ENCODE measurements at places on chromosomes 2 and 18. TPM values are rescaled to one million over a fixed set of nuclear protein-coding genes. Genes with fewer than 3 reads are reported as not detected.

- no peak overlapping the region for H3K4me3 ChIP-seq
- DNase-seq: no peak
- H3K4me1 ChIP-seq: peaks cover 55% of the 10 kb centered on the region
- no peaks in the 10 kb centered on the region for H3K27me3 ChIP-seq
- peaks cover 2% of the 10 kb centered on the region for H3K36me3 ChIP-seq
Measured at GRCh38 chr2:85179541-85179940, 46.3 kb downstream of the TCF7L1 start.

DNA sequence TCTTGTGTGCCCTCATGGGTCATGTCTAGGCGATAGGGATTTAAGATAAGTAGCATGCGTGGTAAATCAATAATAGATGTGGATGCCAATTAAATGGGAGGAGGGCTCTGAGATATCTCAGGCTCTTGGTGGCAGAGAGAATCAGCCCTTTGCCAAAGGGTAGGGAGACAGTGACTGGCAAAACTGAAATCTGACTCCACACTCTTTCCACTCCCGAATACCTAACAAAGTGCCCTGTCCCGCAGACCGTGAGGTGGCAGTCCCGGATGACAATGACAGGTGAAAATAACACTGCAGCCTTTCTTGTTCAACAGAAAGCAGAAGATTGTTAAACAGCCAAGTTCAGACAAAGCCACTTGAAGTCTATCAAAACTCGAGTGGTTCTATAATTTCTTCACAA is 47.0 kb downstream of the C2orf76 start:
- no peaks in the 10 kb centered on the region for H3K36me3 ChIP-seq
- H3K27me3 ChIP-seq: no peaks in the 10 kb centered on the region
- H3K4me1 ChIP-seq: no peaks in the 10 kb centered on the region
- H3K4me3 ChIP-seq: no peak overlapping the region

DNA sequence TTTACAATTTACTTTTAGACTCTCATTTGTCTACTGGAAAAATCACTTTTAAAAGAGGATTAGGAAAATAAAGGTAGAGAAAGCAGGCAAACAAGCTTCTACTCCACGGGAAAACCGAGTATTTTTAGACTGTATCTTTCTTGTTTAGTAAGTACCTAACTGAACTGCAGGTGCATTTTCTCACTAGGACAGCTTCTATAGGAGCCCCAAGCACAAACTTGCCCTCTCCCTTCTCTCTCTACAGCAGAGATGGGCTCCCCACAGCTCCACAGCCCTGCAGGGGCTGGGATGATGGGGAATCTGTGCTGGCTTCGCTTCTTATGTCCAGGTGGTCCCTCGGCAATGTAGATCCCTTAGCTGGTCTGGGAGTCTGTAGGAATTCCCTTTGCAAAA is 16.2 kb downstream of the PSTPIP2 start:
- H3K4me1 ChIP-seq: no peaks in the 10 kb centered on the region
- DNase-seq: no peak
- no peak overlapping the region for H3K4me3 ChIP-seq
- H3K36me3 ChIP-seq: no peaks in the 10 kb centered on the region
- no peak overlapping the region for H3K27ac ChIP-seq

The ADCYAP1 gene
- total RNA-seq: 21.3 TPM

The C2orf66 gene
- 1.9 TPM for total RNA-seq

DNA sequence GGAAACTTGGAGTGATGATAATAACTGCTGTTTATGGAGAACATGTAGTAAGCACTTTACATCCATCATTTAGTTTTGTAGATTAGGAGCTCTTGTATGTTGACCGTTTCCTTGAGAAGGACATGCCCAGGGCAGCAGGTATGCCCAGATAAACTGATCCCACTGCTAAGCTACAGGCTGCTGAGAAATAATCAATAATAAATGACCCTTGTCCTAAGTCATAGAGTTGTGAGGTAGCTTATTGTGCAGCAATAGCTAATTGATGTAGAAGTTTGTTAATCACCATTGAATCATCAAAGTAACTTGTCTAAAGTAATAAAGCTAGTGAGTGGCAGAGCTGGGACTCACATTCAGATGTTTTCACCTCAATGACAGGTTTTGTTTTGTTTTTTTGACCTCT is 287.2 kb upstream of the CYRIA start:
- no peaks in the 10 kb centered on the region for H3K36me3 ChIP-seq
- H3K27me3 ChIP-seq: no peaks in the 10 kb centered on the region
- no peaks in the 10 kb centered on the region for H3K4me1 ChIP-seq
- H3K27ac ChIP-seq: no peak overlapping the region
- no peak overlapping the region for H3K4me3 ChIP-seq

GRCh38 chr2:156434461-156435291 is 1.5 kb upstream of the GPD2 start:
- peaks cover 12% of the 10 kb centered on the region for H3K4me1 ChIP-seq
- DNase-seq: no peak
- no peaks in the 10 kb centered on the region for H3K27me3 ChIP-seq
- H3K27ac ChIP-seq: peak overlapping the region; percentile 88
- peak overlapping the region; percentile 77 for H3K4me3 ChIP-seq

- H3K27ac ChIP-seq: peak overlapping the region; percentile 69
- no peaks in the 10 kb centered on the region for H3K36me3 ChIP-seq
- H3K4me1 ChIP-seq: peaks cover 18% of the 10 kb centered on the region
- no peaks in the 10 kb centered on the region for H3K27me3 ChIP-seq
Measured at GRCh38 chr2:207113414-207113813, 52.3 kb downstream of the KLF7 start.

- H3K4me3 ChIP-seq: no peak overlapping the region
- H3K4me1 ChIP-seq: no peaks in the 10 kb centered on the region
- H3K27ac ChIP-seq: no peak overlapping the region
- H3K36me3 ChIP-seq: no peaks in the 10 kb centered on the region
- no peaks in the 10 kb centered on the region for H3K27me3 ChIP-seq
- DNase-seq: no peak
Measured at GRCh38 chr2:182586426-182586825, 129.6 kb upstream of the DNAJC10 start.

- H3K4me3 ChIP-seq: no peak overlapping the region
- no peaks in the 10 kb centered on the region for H3K4me1 ChIP-seq
- DNase-seq: no peak
- no peaks in the 10 kb centered on the region for H3K27me3 ChIP-seq
Measured at GRCh38 chr2:214533541-214533940, 122.7 kb downstream of the VWC2L start.

The CABYR gene
- total RNA-seq: 9.1 TPM

DNA sequence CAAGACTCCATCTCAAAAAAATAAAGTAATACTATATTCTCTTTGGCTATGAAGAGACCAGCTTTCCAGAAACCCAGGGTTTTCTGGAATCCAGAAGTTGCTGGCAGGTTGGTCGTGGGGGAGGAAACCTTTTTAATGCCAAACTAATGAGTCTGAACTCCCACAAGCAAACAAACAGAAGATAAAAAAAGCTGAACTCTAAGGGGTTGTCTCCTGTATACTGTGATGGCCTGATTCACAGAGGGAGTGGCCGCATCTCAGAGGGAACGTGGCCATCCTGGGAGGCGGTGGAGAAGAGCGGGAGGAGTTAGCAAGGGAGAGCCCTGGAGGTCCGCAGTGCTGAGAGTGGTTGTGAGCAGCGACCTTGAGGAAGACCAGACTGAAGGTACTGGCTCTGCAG is 36.1 kb downstream of the LIMS1 start:
- no peak overlapping the region for H3K27ac ChIP-seq
- no peaks in the 10 kb centered on the region for H3K36me3 ChIP-seq
- no peaks in the 10 kb centered on the region for H3K27me3 ChIP-seq
- no peaks in the 10 kb centered on the region for H3K4me1 ChIP-seq
- DNase-seq: no peak

GRCh38 chr2:174846218-174846617 is 81.9 kb upstream of the CHRNA1 start:
- no peaks in the 10 kb centered on the region for H3K27me3 ChIP-seq
- peak overlapping the region; percentile 7 for H3K4me3 ChIP-seq
- no peaks in the 10 kb centered on the region for H3K4me1 ChIP-seq
- peak; percentile 60 for DNase-seq
- no peak overlapping the region for H3K27ac ChIP-seq

DNA sequence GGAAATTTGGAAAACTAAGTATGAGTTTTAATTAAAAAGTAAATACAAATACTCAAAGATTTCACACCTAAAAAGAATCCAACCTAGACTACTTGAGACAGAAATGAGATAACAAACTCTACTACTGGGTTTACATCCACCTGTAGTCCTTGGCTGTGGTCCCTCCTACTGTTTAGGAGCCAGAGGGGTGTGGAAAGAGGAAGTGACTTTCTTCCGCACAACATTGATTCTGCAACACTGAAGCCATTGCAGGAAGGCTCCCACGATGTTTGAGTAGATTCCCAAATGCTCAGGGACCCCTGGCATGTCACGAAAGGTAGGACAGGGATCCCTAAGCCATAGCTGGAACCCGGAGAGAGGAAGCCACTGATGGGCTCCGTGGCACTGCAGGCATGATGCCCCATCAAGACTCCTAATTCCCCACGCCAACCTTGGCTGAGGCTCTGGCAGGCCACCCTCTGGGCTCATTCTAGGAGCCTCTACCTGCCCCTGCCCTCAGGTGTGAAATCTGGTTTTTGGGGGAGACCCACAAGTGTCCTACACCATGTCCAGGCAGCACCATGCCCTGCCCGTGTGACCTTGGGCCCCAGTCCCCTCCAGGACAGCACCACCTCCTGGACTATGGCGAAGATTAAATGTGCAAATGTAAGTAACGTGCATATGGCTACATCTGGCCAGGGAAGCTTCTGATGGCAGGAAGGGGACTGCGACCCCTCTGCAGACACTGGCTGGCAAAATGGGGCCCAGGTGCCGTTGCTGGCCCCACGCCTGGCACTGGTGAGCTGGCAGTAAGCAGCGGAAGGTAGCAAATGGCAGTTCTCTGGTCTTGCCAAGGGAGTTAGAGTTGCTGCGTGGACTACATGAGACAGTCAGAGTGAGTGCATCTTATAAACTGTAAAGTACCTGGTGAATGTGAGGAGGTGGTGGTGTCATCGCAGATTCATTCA is 38.2 kb upstream of the MAL start:
- no peak for DNase-seq
- H3K4me1 ChIP-seq: no peaks in the 10 kb centered on the region
- H3K27me3 ChIP-seq: peaks cover 3% of the 10 kb centered on the region
- H3K36me3 ChIP-seq: no peaks in the 10 kb centered on the region

DNA sequence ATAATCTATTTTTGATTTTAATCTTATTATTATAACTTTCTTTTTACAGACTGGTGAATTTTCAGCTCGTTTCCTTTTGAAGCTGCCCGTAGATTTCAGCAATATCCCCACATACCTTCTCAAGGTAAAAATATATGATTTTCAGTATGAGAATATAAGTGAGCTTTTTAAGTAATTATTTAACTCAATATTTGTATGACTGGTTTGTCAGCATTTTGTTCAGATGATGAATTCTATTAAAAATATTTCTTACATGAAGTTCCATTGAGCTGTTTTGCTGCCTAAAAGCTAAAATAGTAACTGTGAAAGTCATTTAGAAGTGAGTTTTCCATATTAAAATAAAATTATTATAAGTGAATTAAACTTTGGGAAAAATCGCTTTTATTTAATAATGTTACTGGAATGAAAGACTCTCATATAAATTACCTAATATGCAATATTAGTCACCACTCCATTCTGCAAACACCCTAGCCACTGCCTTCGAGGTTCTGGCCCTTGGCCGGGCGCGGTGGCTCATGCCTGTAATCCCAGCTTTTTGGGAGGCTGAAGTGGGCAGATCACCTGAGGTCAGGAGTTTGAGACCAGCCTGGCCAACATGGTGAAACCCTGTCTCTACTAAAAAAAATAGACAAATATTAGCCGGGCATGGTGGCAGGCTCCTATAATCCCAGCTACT is 155.3 kb downstream of the BABAM2 start:
- H3K4me1 ChIP-seq: no peaks in the 10 kb centered on the region
- H3K27ac ChIP-seq: no peak overlapping the region
- H3K36me3 ChIP-seq: no peaks in the 10 kb centered on the region

DNA sequence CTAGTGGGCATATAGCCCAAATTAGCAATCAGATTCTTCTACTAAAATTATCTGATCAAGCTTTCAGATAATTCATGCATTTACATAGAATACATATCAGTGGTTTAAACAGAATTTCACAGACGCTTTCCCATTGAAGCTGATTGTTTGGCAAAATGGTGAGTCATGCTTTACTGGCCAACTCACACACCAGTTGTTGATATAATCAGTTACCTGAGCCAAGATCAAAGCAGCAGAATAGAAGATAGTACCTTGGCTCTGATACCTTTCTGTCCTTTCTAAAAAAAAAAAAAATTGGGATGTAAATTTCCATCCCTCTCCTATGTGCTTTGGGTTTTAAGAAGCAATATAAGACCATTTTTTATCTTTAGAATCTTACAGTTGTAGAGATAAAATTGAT is 178.0 kb downstream of the MCFD2 start:
- no peak overlapping the region for H3K27ac ChIP-seq
- H3K4me1 ChIP-seq: no peaks in the 10 kb centered on the region
- no peak for DNase-seq
- H3K27me3 ChIP-seq: no peaks in the 10 kb centered on the region
- no peak overlapping the region for H3K4me3 ChIP-seq

GRCh38 chr2:176733698-176734430 is 464.6 kb downstream of the MTX2 start:
- no peak for DNase-seq
- no peaks in the 10 kb centered on the region for H3K4me1 ChIP-seq
- H3K4me3 ChIP-seq: no peak overlapping the region
- H3K36me3 ChIP-seq: no peaks in the 10 kb centered on the region

GRCh38 chr18:25875551-25876240 is 214.7 kb downstream of the SS18 start:
- H3K4me1 ChIP-seq: peaks cover 6% of the 10 kb centered on the region
- H3K36me3 ChIP-seq: no peaks in the 10 kb centered on the region
- H3K27me3 ChIP-seq: no peaks in the 10 kb centered on the region
- peak overlapping the region; percentile 15 for H3K27ac ChIP-seq

- no peak overlapping the region for H3K27ac ChIP-seq
- DNase-seq: no peak
- H3K4me1 ChIP-seq: no peaks in the 10 kb centered on the region
- no peak overlapping the region for H3K4me3 ChIP-seq
- no peaks in the 10 kb centered on the region for H3K36me3 ChIP-seq
Measured at GRCh38 chr2:47735136-47735869, 47.6 kb upstream of the MSH6 start.

- no peaks in the 10 kb centered on the region for H3K4me1 ChIP-seq
- DNase-seq: no peak
- H3K36me3 ChIP-seq: no peaks in the 10 kb centered on the region
- no peak overlapping the region for H3K4me3 ChIP-seq
- H3K27ac ChIP-seq: no peak overlapping the region
- H3K27me3 ChIP-seq: no peaks in the 10 kb centered on the region
Measured at GRCh38 chr18:57008001-57008686, 138.7 kb upstream of the BOD1L2 start.
